Cardiac muscle cell (in vitro differentiated cells and primary cell): ENCODE measurements at places on chromosomes 6 and 20. TPM values are rescaled to one million over a fixed set of nuclear protein-coding genes. Genes with fewer than 3 reads are reported as not detected.

Gene WFDC5
- not detected in 2 replicates for total RNA-seq

Gene BMP2
- total RNA-seq = 301 and 343 TPM in 2 replicates

Gene SYCP2L
- total RNA-seq = 3.4 and 6.9 TPM in 2 replicates

Gene OSBPL2
- 33.5 and 43.4 TPM in 2 replicates for total RNA-seq

Gene OR2B6
- not detected in 2 replicates for total RNA-seq

Gene XKR7
- total RNA-seq = 0.03 and 0.04 TPM in 2 replicates

Gene GTF3C6
- total RNA-seq = 58.5 and 61.9 TPM in 2 replicates

Gene NOP56
- 109 and 140 TPM in 2 replicates for total RNA-seq

Gene LBP
- not detected in 2 replicates for total RNA-seq

GRCh38 chr6:163857421-163857820 lies 442.9 kb downstream of the QKI start:
- H3K36me3 ChIP-seq = no peaks in the 10 kb centered on the region
- no peak overlapping the region for H3K27ac ChIP-seq
- no peak overlapping the region for H3K4me3 ChIP-seq
- no peak for DNase-seq
- H3K4me1 ChIP-seq = peaks cover 12% of the 10 kb centered on the region
- no peaks in the 10 kb centered on the region for H3K27me3 ChIP-seq

DNA sequence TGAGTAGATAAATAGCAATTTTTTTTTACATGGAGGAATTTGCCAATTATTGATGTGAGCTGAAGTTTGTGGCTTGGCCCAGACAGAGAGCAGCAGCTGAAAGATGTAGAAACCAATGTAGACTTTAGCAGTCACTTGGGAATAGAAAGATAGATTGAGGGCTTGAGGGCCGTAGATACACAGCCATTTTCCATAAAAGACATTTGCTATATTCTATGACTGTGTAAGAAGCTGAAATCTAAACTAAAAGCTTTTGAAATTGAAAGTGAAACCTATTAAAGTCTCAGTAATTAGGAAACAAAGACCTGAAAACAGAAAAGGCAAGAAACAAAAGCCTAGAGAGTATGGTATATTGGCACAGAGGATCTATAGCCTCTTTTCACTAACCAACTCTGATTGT lies 332.7 kb downstream of the CENPW start:
- no peaks in the 10 kb centered on the region for H3K27me3 ChIP-seq
- no peaks in the 10 kb centered on the region for H3K36me3 ChIP-seq

DNA sequence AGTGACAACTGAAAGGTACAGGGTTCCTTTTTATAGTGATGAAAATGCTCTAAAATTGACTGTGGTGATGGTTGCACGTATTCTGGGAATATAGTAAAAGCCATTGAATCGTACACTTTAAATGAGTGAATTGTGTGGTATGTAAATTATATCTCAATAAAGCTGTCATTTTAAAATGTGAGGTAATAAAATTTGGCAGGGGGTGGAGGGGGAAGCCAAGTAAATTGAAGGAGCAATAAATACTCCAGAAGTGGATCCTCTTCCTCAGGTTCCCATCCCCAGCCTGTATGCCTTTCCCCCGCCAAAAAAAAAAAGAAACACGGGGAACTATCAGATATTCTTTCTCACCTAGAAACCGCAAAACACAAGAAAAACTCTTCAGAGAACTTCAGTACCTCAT lies 161.4 kb downstream of the MTFR2 start:
- no peak for DNase-seq
- H3K4me1 ChIP-seq = no peaks in the 10 kb centered on the region
- H3K27ac ChIP-seq = no peak overlapping the region
- H3K4me3 ChIP-seq = no peak overlapping the region
- H3K27me3 ChIP-seq = no peaks in the 10 kb centered on the region

DNA sequence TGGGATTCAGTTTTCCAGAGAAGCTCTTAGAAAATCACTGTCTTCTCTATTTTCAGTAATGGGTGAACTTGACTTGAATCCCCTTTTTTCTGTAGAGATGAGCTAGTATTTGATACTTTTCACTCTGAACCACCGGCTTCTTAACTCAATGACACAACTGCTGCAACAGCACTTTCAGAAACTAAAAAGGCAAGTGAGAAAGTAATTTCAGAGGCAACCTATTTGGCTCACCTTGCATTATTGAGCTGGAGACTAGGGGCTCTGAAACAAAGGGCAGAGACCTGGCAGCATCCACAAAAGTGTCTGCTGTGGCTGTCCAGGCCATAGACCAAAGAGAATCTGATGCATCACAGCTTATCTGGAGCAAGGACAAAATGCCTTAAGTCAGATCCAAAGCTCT lies 289.8 kb upstream of the IRAK1BP1 start:
- H3K4me1 ChIP-seq = no peaks in the 10 kb centered on the region
- no peaks in the 10 kb centered on the region for H3K36me3 ChIP-seq
- no peak for DNase-seq

- H3K27me3 ChIP-seq = no peaks in the 10 kb centered on the region
- DNase-seq = no peak
- H3K4me1 ChIP-seq = no peaks in the 10 kb centered on the region
Measured at GRCh38 chr6:44176762-44177509, 18.3 kb downstream of the CAPN11 start.

DNA sequence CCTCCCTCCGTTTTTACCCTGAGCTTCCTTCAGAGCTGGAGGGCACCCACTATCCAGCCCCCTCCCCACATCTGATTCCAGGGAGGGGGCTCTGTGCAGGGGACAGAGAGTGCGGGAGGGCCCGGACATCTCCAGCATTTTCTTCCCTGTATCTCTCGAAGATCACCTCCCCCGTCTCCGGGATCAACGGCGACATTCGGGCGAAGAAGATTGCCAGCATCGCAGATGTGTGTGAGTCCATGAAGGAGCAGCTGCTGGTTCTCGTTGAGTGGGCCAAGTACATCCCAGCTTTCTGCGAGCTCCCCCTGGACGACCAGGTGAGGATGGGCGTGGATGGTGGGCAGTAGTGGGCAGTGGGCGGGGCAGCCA lies 58.8 kb downstream of the HNF4A start:
- DNase-seq = no peak
- no peaks in the 10 kb centered on the region for H3K4me1 ChIP-seq
- H3K27me3 ChIP-seq = no peaks in the 10 kb centered on the region
- H3K27ac ChIP-seq = no peak overlapping the region
- no peaks in the 10 kb centered on the region for H3K36me3 ChIP-seq
- H3K4me3 ChIP-seq = no peak overlapping the region

- H3K36me3 ChIP-seq = peaks cover 9% of the 10 kb centered on the region
- peaks cover 15% of the 10 kb centered on the region for H3K4me1 ChIP-seq
- peak; percentile 40 for DNase-seq
- no peaks in the 10 kb centered on the region for H3K27me3 ChIP-seq
- H3K27ac ChIP-seq = peak overlapping the region; percentile 53
Measured at GRCh38 chr20:25310921-25311728, 63.2 kb downstream of the PYGB start.

DNA sequence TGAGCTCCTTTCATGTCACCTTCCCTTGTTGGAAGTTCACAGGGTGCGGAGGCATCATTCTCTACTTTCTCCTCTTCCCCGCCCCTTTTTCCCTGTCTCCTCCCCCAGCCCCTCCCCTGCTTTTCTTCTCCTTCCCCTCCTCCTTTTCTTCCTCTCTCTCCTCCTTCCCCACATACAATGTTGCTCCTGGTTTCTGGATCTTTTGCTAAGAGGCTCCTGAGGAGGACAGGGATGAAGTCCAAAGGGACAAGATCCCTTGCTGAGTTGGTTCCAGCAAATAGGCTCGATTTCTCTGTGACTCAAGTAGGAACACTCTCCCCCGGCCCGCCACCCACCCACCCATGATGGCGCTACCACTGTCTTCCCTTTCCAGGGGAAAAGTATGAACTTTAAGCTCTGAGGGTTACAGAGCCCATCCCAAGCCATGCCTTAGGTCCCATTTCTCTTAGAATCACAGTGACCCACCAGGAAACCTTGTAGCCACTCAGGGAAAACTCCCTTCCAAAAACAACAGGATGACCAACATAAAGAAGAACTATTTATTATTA lies 852 bp upstream of the TFEB start:
- no peak overlapping the region for H3K27ac ChIP-seq
- H3K36me3 ChIP-seq = no peaks in the 10 kb centered on the region
- H3K4me3 ChIP-seq = no peak overlapping the region
- peaks cover 14% of the 10 kb centered on the region for H3K4me1 ChIP-seq
- DNase-seq = peak; percentile 22

- DNase-seq = peak; percentile 72
- peaks cover 22% of the 10 kb centered on the region for H3K4me1 ChIP-seq
- H3K27me3 ChIP-seq = no peaks in the 10 kb centered on the region
- H3K36me3 ChIP-seq = no peaks in the 10 kb centered on the region
- H3K27ac ChIP-seq = no peak overlapping the region
Measured at GRCh38 chr6:15299430-15300131, 53.7 kb downstream of the JARID2 start.

GRCh38 chr20:11549172-11550103 lies 368.3 kb upstream of the BTBD3 start:
- H3K4me1 ChIP-seq = no peaks in the 10 kb centered on the region
- no peaks in the 10 kb centered on the region for H3K27me3 ChIP-seq
- H3K27ac ChIP-seq = no peak overlapping the region
- peak; percentile 3 for DNase-seq

GRCh38 chr20:35739294-35740163 lies 2.5 kb downstream of the RBM39 start:
- H3K27ac ChIP-seq = peak overlapping the region; percentile 4
- peaks cover 60% of the 10 kb centered on the region for H3K36me3 ChIP-seq
- peak overlapping the region; percentile 99 for H3K4me3 ChIP-seq
- H3K27me3 ChIP-seq = no peaks in the 10 kb centered on the region
- no peak for DNase-seq
- peaks cover 26% of the 10 kb centered on the region for H3K4me1 ChIP-seq

- no peak overlapping the region for H3K4me3 ChIP-seq
- H3K27ac ChIP-seq = no peak overlapping the region
- no peaks in the 10 kb centered on the region for H3K27me3 ChIP-seq
- no peaks in the 10 kb centered on the region for H3K36me3 ChIP-seq
- peaks cover 10% of the 10 kb centered on the region for H3K4me1 ChIP-seq
Measured at GRCh38 chr20:47490795-47491194, 10.9 kb upstream of the NCOA3 start.

GRCh38 chr6:82353848-82354247 lies 9.8 kb upstream of the TPBG start:
- no peaks in the 10 kb centered on the region for H3K36me3 ChIP-seq
- H3K4me1 ChIP-seq = no peaks in the 10 kb centered on the region
- no peak for DNase-seq
- H3K4me3 ChIP-seq = no peak overlapping the region

GRCh38 chr20:10478205-10478604 lies 43.1 kb downstream of the SLX4IP start:
- no peaks in the 10 kb centered on the region for H3K27me3 ChIP-seq
- no peak for DNase-seq
- H3K4me3 ChIP-seq = no peak overlapping the region
- H3K36me3 ChIP-seq = no peaks in the 10 kb centered on the region
- H3K27ac ChIP-seq = no peak overlapping the region

DNA sequence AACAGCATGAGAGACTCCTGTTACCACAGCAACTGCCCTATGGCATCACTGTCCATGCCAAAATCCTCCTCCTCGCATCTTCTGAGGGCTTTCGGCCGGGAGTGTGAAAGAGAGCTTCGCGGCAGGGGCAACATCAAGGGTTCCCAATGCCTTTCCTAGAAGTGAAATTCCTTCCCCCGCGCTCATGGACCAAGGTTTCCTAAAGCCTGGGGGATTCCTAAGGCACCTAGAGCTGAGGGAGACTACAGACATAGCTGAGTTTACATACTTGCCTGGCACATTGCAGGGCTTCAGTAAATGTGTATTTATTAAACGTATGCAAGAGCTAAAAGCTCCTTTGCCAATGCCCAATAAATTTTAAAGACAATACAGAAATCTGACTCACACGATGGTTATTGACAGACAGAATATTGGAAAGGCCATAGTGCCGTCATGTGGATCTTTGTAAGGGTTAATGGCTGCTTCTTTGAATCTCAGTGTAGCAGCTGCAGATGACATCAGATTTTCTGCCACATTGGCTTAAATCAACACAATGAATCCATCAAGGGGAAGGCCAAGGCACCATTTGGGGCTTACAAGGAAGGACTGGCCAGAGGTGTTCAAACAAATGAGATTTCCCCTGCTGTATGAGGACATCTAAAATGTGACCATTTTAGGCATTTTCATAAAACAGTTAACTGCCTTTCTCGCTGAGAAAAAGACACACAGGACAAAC lies 281.2 kb upstream of the JARID2 start:
- H3K27ac ChIP-seq = no peak overlapping the region
- no peak for DNase-seq
- no peak overlapping the region for H3K4me3 ChIP-seq
- no peaks in the 10 kb centered on the region for H3K4me1 ChIP-seq

DNA sequence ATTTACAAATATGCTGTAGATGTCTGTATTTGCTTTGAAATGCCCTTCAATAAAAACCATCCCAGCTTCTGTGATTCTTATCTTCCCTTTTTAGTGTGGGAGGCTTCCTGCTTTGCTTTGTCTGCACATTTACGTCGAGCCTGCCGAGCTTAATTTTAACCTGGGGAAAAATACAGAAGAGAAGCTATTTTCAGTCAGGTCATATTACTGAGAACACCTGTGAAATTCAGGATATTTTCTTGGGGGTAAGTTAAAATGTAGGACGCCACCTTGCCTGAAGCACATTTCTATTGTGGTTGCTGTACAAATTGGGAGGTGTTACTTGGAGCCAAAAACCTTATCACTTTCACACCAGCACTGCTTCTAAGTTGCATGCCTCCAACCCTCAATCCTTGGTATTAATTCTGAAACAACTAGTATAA lies 43.6 kb upstream of the FUCA2 start:
- no peak overlapping the region for H3K4me3 ChIP-seq
- no peak overlapping the region for H3K27ac ChIP-seq
- no peaks in the 10 kb centered on the region for H3K27me3 ChIP-seq

- H3K4me3 ChIP-seq = no peak overlapping the region
- H3K36me3 ChIP-seq = no peaks in the 10 kb centered on the region
- peaks cover 9% of the 10 kb centered on the region for H3K4me1 ChIP-seq
- no peaks in the 10 kb centered on the region for H3K27me3 ChIP-seq
- no peak overlapping the region for H3K27ac ChIP-seq
- no peak for DNase-seq
Measured at GRCh38 chr6:134467620-134468019, 149.7 kb upstream of the SGK1 start.

- H3K4me1 ChIP-seq = no peaks in the 10 kb centered on the region
- no peak overlapping the region for H3K27ac ChIP-seq
- H3K27me3 ChIP-seq = peaks cover 99% of the 10 kb centered on the region
- no peaks in the 10 kb centered on the region for H3K36me3 ChIP-seq
- H3K4me3 ChIP-seq = no peak overlapping the region
Measured at GRCh38 chr20:22590662-22591061, 6.3 kb upstream of the FOXA2 start.

DNA sequence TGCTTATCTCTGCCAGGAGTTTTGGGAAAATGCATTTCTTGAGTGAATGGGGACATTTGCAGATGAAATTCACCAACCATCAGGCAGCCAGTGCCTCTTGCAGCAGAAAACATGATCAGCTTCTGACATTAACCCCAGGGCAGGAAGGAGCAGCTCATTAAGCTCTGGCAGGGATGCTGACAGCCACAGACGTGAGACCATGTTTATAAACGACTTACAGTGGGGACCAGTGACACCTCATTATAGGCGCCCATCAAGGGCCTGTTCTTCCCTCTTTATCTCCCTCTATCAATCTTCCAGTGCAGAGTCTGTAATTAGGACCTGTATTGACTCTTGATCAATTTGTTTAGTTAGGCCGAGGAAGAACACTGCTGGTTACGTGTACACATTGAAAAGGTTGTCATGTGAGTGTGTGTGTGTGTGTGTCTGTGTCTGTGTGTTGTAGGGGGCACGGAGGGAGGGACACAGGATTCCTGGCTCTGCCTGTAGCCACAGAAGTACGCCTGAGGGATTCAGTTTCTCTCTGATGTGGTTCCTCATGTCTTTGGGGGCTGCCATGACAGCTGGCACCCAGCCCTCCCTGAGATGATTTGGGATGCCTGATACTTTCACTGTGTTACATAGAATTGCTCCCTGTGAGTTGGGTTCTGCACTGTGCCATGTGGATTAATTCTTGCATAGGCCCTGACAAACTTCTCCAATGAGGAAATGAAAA lies 428.4 kb upstream of the CHD6 start:
- no peak for DNase-seq
- H3K4me1 ChIP-seq = no peaks in the 10 kb centered on the region
- no peaks in the 10 kb centered on the region for H3K36me3 ChIP-seq
- H3K27ac ChIP-seq = no peak overlapping the region
